ENCODE measurements at places on chromosomes 3 and 15.

GRCh38 chr15:31373970-31374369, 47.3 kb downstream of the KLF13 start:
- no peak for DNase-seq

- DNase-seq, result peak; percentile 18
Observed at GRCh38 chr3:186949281-186949982, 19.1 kb downstream of the ST6GAL1 start.

- no peak for DNase-seq
Observed at GRCh38 chr3:80521081-80521480, 753.3 kb upstream of the ROBO1 start.

DNA sequence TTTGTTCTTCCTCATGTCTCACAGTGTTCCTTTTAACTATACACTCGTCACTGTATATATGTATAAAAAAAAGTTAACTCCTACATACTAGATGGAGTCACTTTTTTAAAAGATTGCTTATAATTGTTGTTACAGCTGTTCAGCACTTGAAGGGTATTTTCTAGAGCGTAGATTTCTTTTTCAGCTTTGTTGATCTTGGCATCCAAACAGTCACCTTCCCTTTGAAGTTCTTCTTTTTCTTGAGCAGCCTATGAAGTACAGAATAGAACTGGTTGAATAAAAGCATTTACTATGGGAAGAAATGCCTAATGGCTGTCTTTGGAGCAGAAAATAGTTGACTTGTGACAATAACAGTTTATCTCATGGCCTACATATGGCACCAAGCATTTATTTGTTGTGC, 17.8 kb downstream of the TTC14 start:
- no peak for DNase-seq

- DNase-seq, result no peak
Observed at GRCh38 chr3:13598201-13598600, 49.3 kb downstream of the FBLN2 start.

DNA sequence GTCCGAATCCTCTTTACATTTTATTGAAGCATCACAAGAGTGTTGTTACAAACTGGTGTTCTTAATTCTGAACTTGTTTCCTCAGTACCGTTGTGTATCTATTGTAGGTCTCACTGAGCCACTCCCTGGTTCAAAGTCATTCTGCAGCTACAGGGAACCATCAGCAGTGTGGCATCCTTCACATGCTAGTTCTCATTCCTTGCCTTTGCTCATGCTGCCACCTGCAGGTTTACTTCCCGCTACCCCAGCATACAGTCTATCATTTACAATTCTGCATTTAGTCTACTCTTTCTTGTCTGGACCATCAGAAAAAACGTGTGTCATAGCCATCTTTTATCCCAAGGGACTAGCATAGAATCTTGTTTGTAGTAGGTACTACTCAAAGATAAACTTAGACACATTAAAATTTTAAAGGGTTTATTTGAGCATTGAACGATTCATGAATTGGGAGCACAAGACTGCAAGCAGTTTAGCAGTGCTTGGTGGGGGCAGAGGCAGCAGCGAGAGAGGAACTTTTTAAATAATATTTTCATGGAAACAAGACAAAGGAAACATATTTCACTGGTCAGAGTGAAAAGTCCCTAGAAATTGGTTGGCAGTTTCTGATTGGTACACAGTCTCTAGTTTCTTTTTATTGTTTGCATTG, 402.1 kb downstream of the CADM2 start:
- DNase-seq, result no peak

- DNase-seq, result no peak
Observed at GRCh38 chr3:30282154-30282696, 324.2 kb upstream of the TGFBR2 start.

DNA sequence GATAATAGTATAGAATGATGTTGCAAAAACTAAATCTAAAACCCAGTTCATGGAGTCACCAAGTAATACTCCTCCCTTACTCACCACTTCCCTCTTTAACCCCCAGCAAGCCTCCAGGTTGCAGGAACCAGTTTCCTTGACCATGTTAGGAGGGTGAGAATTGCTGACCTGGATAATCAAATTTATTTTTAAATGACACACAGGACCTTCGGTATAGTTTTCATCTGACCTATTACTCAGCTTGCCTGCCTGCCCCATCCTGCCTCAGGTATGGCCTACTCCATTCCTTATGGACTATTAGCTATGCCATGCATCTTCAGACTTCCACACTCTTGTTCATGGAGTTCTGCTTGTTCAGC, 883 bp downstream of the RTP4 start:
- no peak for DNase-seq

DNA sequence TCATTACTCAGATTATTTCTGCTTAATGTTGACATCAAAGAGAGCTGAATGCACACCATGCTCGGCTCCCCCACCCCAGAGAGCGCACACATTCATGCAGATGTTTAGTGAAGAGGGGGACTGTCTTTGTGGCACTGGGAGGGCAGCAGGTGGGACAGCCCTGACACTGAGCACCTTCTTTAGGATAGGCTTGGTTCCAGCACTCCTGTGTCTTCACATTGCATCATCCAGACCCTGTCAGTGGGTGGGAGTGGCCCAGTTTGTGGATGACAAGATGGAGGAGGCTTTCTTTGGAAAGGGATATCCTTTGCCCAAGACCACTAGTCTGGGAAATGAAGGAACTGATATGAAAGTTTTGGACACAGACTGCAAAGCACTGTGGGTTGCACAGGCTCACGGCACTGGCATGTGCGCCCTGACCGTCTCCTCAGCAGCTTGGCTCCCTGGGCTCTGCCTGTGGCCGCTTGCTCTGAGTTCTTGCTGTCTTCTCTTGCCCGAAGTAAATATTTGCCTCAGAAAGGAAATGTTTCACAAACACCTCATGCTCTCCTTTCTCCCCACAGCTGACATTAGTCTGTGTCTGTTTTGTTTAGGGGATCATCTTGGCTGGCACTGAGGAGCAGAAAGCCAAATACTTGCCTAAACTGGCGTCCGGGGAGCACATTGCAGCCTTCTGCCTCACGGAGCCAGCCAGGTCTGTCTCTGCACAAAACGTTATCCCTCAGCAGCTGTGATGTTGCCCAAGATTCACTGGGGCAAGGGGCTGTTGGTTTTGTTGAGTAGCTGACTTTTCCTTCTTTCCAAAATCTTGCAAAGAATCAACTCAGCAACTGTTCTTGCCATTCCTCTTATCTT, 16.6 kb downstream of the ACAD9 start:
- no peak for DNase-seq

- DNase-seq, result no peak
Observed at GRCh38 chr3:16639806-16640205, 34.6 kb upstream of the DAZL start.

DNA sequence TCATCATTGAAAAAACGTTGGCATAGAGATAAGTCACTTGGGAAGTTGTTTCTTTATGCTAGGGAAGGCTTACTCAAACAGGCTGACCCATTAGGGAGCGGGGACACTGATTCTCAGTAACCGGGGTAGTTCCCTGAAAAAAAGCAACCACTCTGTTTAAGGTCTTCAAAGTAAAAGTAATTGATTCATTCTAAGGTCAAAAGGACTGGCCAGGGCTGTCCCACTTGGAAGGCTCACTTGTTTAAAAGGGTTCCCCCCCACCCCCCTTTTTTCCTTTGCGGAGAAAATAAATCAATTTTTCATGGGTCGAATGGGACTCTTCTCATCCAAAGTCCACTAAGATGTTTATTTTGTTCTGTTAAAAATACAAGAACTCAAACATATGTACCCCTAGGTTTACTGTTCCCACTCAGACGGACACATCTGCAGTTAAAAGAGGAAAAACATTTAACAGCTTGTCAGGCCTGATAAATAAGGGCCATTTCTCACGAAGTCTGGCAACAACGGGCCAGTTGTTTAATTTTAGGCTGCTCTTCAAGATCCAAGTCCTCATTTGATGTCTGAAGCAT, 53.0 kb downstream of the ARHGEF3 start:
- DNase-seq, result no peak

- DNase-seq, result no peak
Observed at GRCh38 chr3:61157414-61157813, 93.8 kb downstream of the FHIT start.

- DNase-seq, result no peak
Observed at GRCh38 chr3:3503411-3503810, 295.8 kb upstream of the LRRN1 start.

Data from hematopoietic multipotent progenitor cell treated with erythropoietin and hydrocortisone succinate and interleukin-3 and kit ligand, for 17 days (in vitro differentiated cells).